A549 treated with dexamethasone at 1 μM for 4 hours (cell line): ENCODE measurements at places on chromosomes 2 and 18. TPM values are rescaled to one million over a fixed set of nuclear protein-coding genes. Genes with fewer than 3 reads are reported as not detected.

The ABCG5 gene
- total RNA-seq: 0.03 TPM in 1 of 5 replicates, not detected in the others

The COL4A4 gene
- 1.5 to 2.8 TPM (median 1.9 TPM) in 5 replicates for total RNA-seq

The TMEM198 gene
- 0.56 to 1.2 TPM (median 1.1 TPM) in 5 replicates for total RNA-seq

The RTP5 gene
- total RNA-seq: not detected in 5 replicates

The ELOA2 gene
- total RNA-seq: not detected in 5 replicates

The LCT gene
- 0.01 to 0.04 TPM (median 0.02 TPM) in 4 of 5 replicates, not detected in the other for total RNA-seq

The IL1F10 gene
- not detected in 5 replicates for total RNA-seq

The RAD51AP2 gene
- not detected in 5 replicates for total RNA-seq

The ERBB4 gene
- not detected in 5 replicates for total RNA-seq

The TXNDC2 gene
- total RNA-seq: 0.07 to 0.17 TPM (median 0.11 TPM) in 5 replicates

The SNRNP27 gene
- 41.6 to 69.3 TPM (median 49.1 TPM) in 5 replicates for total RNA-seq

The PLEKHH2 gene
- 1.3 to 3.1 TPM (median 2.2 TPM) in 5 replicates for total RNA-seq

The SMAD4 gene
- 45.0 to 71.6 TPM (median 60.2 TPM) in 5 replicates for total RNA-seq
